CD4-positive, alpha-beta T cell treated with Interleukin-15 for 4 hours (primary cell): ENCODE measurements at places on chromosomes 1 and 21.

GRCh38 chr1:186207391-186208085, 167.5 kb downstream of the TPR start:
- DNase-seq, result no peak

GRCh38 chr1:225973158-225973557, 26.0 kb downstream of the SDE2 start:
- DNase-seq, result no peak

- no peak for DNase-seq
Measured at GRCh38 chr1:67294836-67295617, 12.6 kb upstream of the IL12RB2 start.

GRCh38 chr1:226737819-226738420, 1.2 kb downstream of the ITPKB start:
- DNase-seq, result no peak

DNA sequence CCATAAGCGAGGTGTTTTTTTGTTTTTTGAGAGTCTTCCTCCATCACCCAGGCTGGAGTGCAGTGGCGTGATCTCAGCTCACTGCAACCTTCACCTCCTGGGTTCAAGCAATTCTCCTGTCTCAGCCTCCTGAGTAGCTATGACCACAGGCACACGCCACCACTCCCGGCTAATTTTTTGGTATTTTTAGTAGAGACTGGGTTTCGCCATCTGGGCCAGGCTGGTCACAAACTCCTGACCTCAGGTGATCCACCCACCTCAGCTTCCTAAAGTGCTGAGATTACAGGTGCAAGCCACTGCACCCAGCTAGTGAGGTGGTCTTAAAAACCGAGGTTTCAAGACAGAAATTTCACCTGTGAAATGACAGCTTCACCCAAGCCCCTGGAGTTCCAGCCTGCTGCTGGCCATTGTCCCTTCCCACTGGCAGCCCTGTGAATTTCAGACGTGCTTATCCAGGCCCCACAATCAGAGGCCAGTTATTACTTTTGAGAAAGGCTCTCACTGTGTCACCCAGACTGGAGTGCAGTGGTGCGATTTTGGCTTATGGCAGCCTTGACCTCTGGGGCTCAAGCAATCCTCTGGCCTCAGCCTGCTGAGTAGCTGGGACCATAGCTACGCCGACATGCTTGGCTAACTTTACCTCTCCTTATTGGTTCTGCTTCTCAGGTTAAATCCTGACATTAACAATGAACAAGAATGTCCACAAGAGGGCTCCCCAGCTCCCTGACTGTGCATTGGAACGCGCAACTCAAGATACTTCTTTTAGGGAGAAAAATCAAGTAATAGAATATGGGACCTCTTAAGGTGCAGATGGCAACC, 19.4 kb downstream of the ENO1 start:
- DNase-seq, result peak; percentile 69

- no peak for DNase-seq
Measured at GRCh38 chr1:70586046-70586445, 175.0 kb downstream of the CTH start.

- no peak for DNase-seq
Measured at GRCh38 chr1:185767508-185768120, 33.4 kb downstream of the HMCN1 start.

DNA sequence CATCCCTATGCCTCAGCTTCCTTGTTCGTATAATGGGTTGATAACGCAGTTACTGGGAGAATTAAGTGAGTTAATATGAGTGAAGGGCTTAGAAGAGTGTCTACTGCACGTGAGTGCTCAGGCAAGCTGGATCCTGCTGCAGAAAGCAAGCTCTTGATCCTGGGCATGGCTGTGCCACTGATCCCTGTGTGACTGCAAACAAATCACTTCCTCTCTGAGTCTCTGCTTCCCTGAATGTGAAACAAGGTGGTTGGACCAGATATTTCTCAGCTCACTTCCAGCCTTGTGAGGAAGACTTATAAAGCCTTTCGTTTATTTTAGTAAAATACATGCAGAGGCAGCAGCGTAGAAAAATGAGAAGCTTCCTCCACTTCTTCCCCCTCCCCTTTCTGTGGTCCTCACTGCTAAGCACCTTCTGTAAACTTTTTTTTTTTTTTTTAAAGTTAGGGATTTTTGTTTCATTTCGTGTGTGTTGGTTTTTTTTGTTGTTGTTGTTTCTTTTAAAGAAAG, 13.8 kb downstream of the PSEN2 start:
- no peak for DNase-seq

GRCh38 chr1:178362747-178363146, 134.0 kb downstream of the CLEC20A start:
- no peak for DNase-seq

GRCh38 chr1:26950602-26951001, 9.7 kb downstream of the KDF1 start:
- no peak for DNase-seq

DNA sequence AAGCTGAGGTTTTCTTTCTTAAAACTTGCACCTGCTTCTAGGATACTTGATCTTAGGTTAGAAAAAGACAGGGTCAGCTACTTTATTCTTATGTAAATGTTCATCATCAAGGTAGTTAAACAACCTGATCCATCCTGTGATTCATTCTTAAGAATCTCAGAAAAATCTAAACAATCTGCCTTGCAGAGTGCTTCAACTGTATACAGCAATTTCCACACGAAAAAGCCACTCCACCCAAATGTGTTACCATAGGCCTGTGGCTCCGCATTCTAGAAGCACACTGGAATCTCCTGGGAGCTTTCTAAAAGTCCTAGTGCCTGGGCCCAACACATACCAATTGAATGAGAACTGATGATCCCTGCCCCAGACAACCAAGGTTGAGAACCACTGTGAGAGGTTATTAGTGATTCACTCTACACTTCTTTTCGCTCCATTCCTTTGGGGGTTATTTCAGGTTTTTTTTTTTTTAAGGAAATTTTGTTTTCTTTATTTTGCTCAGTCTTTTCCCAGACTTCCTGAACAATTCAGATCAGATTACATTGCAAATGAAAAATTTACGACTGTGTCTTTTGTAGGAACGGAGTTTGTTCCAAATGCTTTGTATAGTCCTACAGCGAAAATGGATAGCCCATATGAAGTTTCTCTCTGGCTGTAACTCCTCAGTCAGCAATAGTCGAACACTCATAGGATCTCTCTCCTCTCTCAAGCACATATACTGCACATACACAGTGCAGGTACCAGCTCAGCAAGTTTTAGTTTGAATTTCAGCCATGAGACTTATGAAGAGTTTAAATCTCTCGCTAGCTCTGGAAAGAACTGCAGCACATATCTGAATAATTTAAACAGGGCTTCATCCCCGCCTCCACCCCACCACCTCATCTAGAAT, 16.1 kb downstream of the SMYD2 start:
- DNase-seq, result no peak

DNA sequence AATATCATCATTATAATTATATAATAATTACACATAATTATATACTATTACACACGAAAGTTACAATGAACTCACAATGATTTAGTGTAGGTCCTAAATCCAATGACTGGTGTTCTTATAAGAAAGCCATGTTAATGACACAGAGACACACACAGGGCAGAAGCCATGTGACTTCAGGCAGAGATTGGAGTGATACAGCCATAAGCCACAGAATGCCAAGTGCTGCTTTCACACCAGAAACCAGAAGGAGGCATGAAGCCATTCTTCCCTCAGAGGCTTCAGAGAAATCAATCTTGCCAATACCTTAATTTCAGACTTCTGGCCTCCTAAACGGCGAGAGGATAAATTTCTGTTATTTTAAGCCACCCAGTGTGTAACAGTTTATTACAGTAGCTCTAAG, 147.4 kb upstream of the KRTAP19-8 start:
- DNase-seq, result no peak

- DNase-seq, result no peak
Measured at GRCh38 chr1:86387916-86388627, 8.1 kb downstream of the ODF2L start.

- DNase-seq, result no peak
Measured at GRCh38 chr1:68442006-68442405, 7.7 kb downstream of the RPE65 start.

- DNase-seq, result no peak
Measured at GRCh38 chr1:9145714-9146113, 16.8 kb upstream of the GPR157 start.

DNA sequence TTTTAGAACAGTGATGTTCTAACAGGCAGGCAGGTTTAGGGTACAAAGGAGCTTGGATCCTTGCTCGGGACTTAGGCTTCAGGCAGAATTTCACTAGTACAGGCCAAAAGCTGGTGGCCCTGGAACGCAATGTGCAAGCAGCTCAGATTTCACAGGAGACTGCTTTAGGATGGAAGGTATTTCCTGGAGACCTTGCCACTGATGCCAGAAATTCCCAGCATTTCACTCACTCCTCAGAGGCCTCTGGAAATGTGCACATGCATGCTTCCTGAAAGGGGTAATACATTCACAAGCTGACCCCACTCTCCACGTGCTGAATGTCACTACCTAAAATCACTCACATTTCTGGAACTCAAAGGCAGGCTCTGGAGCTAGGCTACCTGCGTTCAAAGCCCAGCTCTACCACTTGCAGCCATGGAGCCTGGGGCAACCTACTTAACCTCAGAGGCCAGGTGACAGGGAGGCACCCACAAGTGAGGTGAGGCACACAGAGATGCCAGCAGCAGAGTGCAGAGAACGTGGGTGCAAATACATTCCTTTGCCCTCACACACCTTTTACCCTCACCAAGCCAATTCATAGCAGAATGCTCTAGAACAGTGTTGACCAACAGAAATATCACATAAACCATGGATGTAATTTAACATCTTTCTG, 56.5 kb downstream of the CDC7 start:
- DNase-seq, result no peak

- peak; percentile 65 for DNase-seq
Measured at GRCh38 chr1:54475357-54475881, 69.2 kb upstream of the SSBP3 start.

DNA sequence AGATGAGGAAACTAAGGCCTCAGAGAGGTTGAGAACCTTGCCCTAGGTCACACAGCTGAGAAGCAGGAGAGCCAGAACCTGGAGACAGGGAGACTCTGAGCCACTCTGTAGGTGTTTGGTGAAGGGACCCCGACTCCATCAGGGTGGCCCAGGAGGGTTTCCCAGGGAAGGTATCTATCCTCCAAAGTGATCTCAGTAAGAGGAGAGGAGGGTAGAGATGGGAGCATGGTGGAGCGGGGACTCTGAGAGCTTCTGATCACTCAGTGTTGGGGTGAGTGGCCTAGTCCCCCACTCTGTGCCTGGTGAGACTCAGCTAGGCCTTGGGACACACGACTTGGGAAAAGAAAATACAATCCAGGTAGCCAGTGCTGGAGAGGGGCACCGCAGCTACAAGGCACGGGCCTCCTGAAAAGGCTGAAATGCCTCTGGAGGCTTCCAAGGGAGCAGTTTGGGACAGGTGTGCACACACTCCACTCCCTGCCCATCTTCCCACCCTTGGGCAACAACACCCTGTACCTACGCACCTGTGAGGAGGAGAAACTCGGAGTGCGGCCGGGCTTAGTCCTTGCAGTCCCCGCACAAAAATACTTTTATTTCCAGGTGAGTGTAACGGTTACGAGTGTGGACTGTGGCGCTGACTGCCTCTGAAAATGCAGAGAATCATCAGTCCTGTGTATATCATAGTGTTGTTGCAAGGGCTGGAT, 80.8 kb downstream of the CAMK2N1 start:
- no peak for DNase-seq

DNA sequence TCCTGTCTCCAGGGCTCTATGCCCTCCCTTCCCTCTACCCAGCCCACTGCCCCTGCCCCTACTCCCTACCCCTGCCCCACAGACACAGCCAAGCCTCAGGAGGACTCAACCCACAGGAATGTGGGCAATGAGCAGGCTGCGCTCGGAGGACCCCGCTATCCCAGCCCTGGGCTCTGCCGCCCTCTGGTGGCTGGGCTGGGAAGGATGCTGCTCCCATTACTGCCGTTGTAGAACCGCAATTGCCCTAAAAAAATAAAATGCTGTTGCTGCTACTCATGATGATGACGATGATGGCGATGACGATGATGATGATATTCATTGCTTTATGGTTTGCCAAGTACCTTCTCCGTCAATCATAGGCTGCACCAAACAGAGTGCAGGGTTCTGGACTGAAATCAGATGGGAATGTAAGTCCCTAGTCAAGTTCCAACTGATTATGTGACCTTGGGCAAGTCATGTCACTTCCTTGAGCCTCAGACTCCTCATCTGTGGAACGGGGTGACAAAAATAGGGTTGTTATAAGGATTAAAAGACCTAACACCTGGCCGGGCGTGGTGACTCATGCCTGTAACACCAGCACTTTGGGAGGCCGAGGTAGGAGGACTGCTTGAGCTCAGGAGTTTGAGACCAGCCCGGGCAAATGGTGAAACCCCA, 24.6 kb downstream of the ARHGEF19 start:
- DNase-seq, result peak; percentile 78

- no peak for DNase-seq
Measured at GRCh38 chr21:8993284-8993942, 1528.0 kb upstream of the TPTE start.

- no peak for DNase-seq
Measured at GRCh38 chr1:207810606-207811295, 58.9 kb downstream of the CD46 start.
